Left cardiac atrium (tissue), 4 donors: ENCODE measurements at places on chromosomes 5 and 9.

DNA sequence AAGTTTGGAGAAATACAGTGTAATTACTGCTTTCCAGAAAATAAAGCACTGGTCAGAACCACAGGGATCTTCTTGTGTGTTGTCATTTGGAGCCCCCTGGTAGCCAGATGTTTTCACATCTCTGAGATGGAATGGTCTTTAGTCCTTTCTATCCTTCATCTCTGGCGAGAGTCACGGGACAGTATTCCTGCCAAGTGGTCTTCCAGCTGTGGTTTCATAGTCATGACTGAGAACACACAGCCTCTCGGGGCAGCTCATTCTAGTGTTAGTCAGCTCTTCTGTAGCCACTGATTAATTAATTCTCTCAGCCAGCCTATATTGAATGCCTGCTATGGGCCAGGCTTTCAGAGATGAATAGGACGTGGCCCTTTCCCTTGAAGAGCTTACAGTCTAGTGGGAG lies 34.1 kb downstream of the HMGXB3 start:
- no peak for DNase-seq

DNA sequence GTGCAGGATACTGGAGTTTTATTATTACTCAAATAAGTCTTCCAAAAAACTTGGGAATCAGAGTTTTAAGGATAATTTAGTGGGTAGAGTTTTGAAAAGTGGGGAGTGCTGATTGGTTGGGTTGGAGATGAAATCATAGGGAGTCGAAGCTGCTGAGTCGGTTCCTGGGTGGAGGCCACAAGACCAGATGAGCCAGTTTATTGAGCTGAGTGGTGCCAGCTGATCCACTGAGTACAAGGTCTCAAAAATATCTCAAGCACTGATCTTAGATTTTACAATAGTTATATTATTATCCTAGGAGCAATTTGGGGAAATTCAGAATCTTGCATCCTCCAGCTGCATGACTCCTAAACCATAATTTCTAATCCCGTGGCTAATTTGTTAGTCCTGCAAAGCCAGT lies 804.9 kb upstream of the SEMA6A start:
- no peak for DNase-seq

- no peak for DNase-seq
Measured at GRCh38 chr5:129022599-129022998, 57.3 kb downstream of the SLC27A6 start.

GRCh38 chr5:34038390-34038789 lies 4.6 kb downstream of the C1QTNF3 start:
- DNase-seq = no peak

DNA sequence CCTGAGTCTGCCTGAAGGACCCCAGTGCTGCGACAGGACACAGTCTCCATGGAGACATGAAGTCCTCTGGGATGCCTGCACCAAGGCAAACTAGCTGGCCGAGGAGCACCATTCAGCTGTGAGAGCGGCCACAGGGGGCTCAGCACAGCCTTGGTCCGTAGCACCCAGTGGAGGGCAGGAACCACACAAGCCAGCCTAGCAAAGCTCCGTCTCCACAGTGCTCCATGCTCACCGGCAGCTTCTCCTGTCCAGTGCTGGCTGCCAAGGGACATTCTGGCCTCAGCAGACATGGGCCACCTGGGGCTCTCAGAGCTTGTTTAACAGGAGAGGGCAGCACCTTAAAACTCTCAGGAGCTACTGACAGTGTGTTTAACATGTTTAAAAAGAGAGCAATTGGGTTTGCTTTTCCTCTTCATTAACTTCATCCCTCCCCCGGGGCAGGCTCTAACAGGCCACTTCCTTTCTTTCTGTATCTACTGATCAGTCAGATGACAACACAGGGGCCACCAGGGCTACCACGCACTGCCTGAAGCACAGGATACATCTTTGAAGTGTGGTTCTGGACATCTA lies 57.0 kb downstream of the SECISBP2 start:
- no peak for DNase-seq

- DNase-seq = peak; percentile 51
Measured at GRCh38 chr5:149387081-149387631, 8.1 kb upstream of the IL17B start.

GRCh38 chr5:143638654-143639053 lies 173.3 kb upstream of the HMHB1 start:
- DNase-seq = no peak

GRCh38 chr9:89880161-89880560 lies 275.3 kb downstream of the GADD45G start:
- DNase-seq = no peak

DNA sequence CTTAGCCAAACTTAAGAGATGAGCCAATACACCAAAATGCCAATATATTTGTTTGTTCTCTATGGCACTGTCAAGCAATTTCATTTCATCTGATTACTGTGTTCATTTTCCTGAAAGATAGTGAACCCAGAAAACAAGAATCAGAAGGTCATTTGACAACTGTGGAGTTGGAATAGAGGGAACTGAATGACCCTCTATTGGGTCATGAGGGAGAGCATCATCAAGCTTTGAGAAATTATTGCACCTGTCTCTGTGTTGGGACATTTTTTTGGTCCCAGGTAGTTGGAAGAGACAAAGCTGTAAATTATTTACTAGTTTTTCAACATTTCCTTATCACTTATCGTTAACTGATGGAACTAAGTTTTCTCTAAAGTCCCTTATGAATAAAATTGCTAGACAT lies 129.4 kb downstream of the GHR start:
- no peak for DNase-seq

GRCh38 chr5:53779541-53779981 lies 219.1 kb downstream of the NDUFS4 start:
- DNase-seq = peak; percentile 26

DNA sequence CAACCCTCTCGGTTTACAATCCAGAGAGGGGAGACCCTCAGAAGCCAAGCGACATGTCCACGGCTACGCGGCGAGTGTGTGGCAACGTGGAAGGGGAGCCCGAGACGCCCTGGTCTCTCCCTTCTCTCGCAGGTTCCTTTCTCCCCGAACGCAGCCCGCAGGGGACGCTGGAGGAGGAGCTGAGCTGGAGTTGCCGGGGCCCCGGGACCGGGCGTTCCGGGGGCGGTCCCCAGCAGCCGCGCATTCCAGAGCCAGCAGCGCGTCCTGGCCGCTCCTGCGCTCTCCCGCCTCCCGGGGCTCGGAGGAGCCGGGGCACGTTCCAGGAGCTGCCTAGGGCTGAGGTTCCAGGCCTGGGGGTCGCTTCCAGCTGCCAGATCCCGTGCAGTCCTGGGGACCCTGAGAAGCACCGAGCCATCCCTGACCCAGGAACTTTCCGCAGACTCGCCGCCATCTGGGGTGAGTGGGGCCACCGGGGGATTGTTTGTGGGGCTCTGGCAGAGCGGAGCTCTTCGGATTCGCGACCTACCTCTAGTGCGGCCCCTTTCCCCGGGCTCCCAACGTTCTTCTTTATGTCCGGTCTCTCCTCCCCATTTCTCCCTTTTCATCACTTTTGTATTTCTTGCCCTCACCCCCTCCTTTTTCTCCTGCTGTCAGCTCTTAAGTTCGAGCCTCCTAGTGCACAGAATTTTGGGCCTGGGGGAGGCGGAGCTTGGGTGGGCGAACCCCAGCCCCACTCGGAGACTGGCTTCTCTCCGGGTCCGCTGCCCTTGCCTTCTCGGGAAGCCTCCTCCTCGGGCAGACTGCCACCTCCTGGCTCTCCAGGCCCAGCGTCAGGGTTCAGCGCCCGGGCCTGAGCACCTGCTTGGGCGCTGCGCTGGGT lies at the start of gene SMIM3:
Gene SMIM3 (plus strand): TSS at position 241 of the 880 bp plus-strand sequence. CDS start 16,684 bp downstream, outside the sequence.
- DNase-seq = peak; percentile 87

- no peak for DNase-seq
Measured at GRCh38 chr5:127367946-127368465, 77.4 kb downstream of the MEGF10 start.

GRCh38 chr5:40960037-40960436 lies 50.7 kb downstream of the C7 start:
- no peak for DNase-seq

DNA sequence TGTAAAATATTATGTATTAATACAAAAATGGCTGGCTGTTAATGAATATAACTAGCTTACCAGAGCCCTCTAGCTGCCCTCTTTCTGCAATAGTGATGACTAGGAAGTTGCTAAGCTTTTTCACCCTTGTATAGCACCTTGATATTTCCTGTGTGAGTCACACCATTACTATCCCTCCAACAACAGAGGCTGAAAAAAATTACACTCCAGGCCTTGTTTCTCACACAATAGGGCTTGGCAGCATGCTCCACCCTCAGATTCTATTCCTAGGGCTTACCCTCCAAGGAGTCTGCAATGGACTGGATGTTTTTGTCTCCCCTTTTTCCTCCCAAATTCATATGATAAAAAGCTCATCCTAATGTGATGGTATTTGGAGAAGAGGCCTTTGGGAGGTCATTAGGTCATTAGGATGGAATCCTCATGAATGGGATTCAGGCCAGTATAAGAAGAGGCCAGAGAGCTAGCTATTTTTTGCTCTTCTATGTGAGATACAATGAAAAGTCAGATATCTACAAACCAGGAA lies 184.6 kb upstream of the MAP1B start:
- DNase-seq = no peak

GRCh38 chr5:93579692-93580062 lies 1.3 kb downstream of the NR2F1-AS1 start:
- no peak for DNase-seq

DNA sequence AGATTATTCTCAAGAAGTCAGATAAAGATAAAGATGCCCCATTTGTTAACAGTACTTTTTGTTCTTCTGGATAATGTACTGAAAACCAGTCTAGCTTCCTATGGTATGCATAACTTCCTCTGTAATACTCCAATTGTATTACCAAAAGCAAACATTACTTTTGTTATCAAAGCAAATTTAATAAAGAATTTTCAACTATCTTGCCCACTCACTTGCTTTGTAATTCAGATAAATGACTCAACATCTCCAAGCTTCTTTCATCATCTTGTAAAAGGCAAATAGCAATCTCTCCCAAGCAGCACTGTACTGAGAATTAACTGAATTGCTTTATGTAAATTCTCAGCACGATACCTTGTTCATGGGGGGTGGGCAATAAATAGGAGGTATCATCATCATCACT lies 98.3 kb downstream of the NFIB start:
- DNase-seq = no peak

- DNase-seq = no peak
Measured at GRCh38 chr9:74556685-74557084, 59.5 kb downstream of the RORB start.

DNA sequence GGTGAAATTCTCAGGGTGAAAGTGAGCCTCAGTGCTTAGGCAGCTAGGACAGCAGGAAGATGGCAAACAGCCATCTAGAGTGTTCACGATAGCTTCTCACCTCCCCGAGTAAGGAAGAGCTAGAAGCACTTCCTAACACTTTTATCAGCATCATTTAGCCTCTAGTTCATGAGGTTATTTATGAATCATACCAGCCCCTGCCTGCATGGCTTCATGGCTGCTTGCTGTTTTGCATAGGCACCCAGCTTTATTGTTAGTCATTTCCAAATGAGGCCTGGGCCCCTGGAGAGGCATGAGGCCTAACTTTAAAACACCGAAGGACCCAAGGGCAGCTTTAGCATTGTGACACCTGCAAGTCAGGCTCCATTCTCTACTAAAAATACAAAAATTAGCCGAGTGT lies 134.9 kb upstream of the PANK3 start:
- DNase-seq = no peak

DNA sequence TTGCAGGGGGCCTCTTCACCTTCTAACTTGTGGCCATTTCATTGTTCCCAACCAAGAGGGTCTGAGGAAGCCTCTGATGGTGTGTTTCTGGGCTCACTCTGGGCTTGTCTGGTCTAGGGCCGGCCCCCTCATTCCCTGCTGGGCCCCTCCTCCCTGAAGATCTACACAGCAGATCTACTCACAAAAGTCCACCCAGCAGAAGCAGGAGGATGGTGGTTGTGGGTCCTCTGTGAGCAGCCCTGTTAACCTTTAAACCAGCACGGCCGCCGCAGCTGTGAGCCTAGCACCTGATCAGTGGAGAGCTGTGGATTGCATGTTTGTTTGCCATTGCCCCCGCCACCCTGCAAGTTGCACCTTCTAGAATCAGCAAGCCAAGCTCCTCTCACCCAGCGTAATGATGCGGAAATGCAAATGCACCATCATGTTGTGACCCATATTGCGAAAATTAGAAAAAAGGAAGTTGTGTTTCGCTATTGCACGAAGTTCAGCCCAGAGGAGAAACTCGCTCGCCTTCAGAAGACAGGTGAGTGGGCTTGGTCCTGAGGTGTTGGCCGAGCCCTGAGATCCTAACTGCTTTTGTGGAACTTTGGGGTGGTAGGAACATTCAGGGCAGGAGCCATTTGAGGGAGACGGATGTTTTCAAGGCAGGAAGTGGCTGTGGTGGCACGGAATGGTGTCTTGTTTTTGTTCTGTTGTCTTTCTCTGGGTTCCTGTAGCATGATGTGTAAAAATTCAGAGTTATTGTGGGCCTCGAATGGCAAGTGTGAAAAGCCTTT lies 16.7 kb downstream of the FGD3 start:
- no peak for DNase-seq

GRCh38 chr5:133995341-133995740 lies 9.4 kb downstream of the VDAC1 start:
- DNase-seq = no peak

DNA sequence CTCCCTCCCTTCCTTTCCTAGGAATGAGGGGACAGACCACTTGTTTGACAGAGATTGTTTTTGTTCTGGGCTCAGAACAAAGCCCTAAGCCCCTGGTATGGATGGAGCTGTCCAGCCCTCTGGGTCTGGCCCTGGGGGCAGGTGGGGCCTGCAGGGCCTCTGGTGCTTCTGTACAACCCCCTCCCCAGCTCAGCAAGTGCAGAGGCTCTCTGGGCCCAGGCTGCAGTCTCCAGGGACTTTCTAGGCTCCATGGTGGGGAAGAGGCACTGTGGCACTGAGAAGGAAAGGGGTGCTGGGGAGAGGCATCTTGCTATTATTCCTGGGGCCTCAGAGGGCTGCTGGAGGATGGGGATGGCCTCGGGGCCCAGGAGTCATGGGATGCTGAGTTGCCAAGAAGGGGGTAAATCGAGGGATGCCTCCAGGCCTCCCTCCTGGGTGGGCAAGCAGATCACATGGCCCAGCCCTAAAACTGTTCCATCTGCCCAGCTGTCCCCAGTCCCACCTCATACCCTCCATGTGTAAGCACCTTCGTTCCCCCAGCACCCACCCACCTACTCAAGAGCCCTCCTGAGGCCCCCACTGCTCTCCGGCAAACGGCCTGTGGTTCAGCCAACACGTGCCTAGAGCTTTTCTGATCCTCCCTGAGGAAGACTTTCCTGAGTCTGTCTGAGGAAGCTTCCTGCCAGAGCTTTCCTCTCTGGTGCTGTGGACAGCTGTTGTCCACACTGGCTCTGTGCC lies 225.7 kb downstream of the CACNA1B start:
- no peak for DNase-seq

DNA sequence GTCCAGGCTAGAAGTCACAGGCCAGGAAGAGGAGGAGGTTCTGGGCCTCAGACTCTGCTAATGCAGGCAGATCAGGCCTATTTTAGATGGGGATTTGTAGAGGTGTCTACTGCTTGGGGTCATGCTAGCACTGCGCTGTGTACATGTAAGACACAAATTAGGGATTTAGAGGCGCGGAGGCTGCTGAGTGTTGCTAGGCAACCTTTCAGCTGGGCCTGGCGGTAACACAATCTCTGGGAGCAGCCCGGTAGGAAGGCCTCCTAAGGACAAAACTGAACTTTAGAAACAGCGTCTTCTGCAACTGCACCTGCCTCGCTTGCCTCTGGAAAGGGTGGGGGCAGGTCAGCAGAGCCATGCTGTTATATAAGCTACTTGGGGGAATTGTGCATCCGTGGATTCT lies 147.9 kb downstream of the MACROH2A1 start:
- DNase-seq = no peak
